ENCODE measurements at places on chromosomes 12 and 14.

DNA sequence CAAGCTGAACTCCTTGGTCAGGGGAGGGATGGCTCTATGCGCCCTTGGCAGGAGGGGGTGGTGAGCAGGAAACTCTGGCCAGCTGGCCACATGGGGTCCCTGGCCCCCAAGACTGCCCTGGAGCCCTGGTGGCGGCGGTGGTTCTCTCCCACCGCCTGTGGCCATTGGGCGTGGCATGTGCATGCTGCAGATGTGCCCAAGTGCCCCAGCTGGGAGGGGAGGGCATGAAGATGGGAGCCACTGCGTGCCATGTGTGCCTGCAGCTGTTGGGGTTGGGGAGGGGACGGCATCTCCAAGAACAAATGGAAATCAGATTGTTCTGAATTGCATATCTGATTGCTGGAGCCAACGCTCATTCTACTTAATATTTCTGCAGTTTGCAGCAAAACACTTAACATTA, 115.7 kb upstream of the IGF1 start:
- no peak for DNase-seq

GRCh38 chr12:15497671-15498292, 175.5 kb downstream of the PTPRO start:
- DNase-seq: peak; percentile 76

GRCh38 chr12:77742631-77743030, 88.1 kb upstream of the NAV3 start:
- no peak for DNase-seq

GRCh38 chr12:77816196-77816595, 14.5 kb upstream of the NAV3 start:
- peak; percentile 3 for DNase-seq

- peak; percentile 50 for DNase-seq
Measured at GRCh38 chr12:3622822-3623690, 129.9 kb downstream of the CRACR2A start.

- DNase-seq: no peak
Measured at GRCh38 chr14:81446279-81447007, 46.3 kb upstream of the STON2 start.

GRCh38 chr12:125512541-125513298, 447.5 kb downstream of the AACS start:
- peak; percentile 25 for DNase-seq

DNA sequence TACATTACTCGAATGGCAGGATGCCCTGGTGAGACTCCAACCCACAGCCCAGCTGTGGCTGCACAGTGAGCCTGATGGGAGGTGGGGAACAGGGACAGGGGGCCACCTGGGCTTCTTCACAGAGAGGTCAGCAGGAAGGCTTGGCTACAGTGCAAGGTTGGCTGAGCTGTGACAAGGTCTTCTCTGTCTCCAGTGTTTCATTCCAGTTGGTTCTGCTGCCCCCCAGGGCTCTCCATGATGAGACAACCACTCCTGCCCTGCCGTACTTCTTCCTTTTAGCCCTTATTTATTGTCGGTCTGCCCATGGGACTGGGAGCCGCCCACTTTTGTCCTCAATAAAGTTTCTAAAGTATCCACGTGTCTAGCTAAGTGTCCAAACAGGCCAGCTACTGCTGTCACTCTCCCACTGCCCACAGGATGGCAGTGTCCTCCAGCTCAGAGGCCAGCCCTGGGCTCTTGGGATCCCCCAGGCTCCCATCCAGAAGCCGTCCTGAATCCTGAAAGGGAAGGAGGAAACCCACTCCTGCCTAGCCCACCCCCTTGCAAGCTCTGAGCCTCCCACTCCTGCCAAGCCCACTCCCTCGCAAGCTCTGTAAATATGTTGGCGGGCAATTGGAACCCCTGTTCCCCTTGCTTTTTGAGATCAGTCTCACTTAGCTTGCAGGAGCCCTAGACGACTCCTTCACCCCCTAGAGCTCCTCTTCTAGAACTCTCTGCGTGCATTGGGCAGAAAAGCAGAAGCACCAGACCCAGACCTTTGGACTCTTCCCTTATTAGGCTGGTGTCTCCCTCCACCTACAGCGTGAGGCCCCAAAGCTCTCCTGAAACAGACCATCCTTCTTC, 5.4 kb downstream of the C1QL4 start:
- peak; percentile 65 for DNase-seq

- peak; percentile 70 for DNase-seq
Measured at GRCh38 chr14:42523666-42524065, 917.0 kb downstream of the LRFN5 start.

DNA sequence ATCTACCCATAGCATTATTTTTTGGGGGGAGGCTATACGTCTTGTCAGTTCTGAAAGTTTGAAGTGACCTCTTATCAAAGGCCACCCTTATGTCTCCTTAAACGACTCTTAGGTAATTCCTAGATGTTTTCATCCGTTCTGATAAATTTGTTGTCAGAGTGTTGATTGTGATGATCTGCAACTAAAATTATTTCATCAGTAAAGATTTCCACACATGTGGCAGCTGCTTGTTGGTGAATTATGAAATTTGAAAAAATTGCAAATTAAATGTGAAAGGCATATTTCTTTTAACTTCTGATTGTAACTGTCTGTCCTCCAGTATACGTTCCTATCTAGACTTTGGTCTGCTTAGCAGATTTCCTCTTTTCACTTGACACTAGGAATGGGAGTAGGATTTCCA, 1.4 kb downstream of the ADIPOR2 start:
- DNase-seq: peak; percentile 56

GRCh38 chr12:54683398-54683797, 35.2 kb upstream of the DCD start:
- DNase-seq: no peak

- no peak for DNase-seq
Measured at GRCh38 chr14:94942601-94943000, 172.7 kb upstream of the GSC start.

GRCh38 chr14:79270361-79270760, 940.9 kb downstream of the DIO2 start:
- DNase-seq: no peak

DNA sequence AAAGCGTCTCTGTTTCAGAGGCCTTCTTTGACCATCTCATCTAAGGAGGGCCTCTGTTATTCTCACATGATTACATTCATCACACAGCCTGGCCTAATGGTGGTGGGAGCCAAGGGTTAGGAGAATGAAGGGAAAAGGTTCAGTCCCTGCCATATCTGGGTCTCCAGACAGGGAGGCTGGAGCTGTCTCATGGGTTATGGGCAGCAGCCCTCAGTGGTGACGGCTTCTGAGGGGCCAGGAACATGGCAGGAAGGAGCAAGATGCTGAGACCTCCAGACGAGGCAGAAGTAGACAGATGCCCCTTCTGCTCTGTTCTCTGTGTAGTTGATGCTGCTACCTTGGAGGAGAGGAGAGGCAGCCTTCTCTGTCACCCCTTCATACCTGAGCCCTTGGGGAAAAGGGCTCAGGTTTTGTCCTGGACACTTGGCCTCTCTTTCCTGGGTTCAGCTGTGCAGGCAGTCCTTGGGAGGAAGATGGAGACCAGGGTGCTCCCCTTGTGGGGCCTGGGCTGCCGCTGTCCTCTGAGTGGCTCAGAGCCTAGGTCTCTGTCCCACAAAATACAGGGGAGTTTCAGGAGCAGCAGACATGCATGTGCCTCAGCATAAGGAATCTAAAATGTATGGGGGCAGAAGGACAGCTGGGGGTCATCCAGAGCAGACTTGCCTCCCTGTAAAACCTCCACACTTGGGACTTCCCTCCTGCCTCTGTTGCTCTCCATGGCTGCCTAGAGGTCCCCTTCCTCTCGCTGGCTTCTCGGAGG, 3.6 kb downstream of the IFI27L2 start:
- DNase-seq: no peak

- DNase-seq: no peak
Measured at GRCh38 chr12:40335991-40336390, 111.2 kb downstream of the LRRK2 start.

- no peak for DNase-seq
Measured at GRCh38 chr12:52418576-52419110, 12.5 kb upstream of the KRT82 start.

GRCh38 chr12:119016715-119017114, 35.4 kb downstream of the SRRM4 start:
- no peak for DNase-seq

DNA sequence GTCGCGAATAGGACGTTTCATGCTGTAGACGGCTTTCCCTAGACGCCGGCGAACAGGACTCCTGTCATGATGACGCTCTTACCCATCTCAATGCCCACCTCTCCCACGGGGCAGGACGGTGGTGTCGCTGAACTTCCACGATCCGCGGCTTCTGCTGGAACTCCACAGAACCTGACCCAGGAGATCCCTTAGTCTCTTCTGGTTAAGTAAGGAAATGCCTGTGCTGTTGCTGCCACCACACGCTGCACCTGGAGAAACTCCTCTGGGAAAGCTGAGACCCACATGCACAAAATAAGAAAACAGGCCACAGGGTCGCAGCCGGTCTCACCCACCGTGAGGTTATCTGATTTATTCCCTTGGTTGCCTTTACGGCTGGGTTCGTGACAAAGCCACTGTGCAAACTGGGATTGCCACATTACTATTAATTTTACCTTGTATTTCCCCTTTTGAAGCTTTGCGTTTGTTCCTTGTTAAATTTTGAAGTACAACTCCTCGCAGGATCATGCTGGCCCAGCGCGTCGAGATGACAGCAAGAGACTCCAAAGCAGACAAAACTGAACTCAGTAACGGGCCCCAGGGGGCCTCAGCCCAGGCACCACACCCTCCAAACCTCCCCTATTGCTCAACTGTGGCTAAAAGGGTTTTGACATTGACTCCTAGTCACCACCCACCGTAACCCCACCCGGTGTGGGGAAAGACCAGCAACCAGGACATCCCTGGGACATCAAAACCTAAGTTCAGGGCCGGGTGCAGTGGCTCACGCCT, 9.2 kb upstream of the MMP17 start:
- DNase-seq: peak; percentile 69

GRCh38 chr14:94109915-94110250, 653 bp upstream of the IFI27 start:
- no peak for DNase-seq

- peak; percentile 19 for DNase-seq
Measured at GRCh38 chr12:93413064-93413463, 28.7 kb downstream of the UBE2N start.

DNA sequence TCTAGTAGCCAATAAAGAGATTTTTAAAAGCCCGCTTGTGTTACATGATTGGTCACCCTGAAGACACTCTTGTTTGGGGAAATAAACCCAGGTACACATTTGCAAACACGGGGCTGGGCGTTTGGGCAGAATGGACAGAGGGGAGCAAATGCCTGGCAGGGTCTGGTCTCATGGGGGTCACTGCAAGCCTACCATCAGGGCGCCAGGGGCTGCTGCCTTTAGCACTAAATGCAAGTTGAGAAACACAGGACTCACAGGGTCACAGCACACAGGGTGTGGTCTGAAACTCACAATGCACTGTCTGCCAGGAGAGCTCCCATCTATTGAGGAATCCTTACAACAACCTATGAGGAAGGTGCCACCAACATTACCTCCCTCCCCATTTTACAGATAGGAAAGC, 62.6 kb downstream of the CHGA start:
- DNase-seq: no peak

DNA sequence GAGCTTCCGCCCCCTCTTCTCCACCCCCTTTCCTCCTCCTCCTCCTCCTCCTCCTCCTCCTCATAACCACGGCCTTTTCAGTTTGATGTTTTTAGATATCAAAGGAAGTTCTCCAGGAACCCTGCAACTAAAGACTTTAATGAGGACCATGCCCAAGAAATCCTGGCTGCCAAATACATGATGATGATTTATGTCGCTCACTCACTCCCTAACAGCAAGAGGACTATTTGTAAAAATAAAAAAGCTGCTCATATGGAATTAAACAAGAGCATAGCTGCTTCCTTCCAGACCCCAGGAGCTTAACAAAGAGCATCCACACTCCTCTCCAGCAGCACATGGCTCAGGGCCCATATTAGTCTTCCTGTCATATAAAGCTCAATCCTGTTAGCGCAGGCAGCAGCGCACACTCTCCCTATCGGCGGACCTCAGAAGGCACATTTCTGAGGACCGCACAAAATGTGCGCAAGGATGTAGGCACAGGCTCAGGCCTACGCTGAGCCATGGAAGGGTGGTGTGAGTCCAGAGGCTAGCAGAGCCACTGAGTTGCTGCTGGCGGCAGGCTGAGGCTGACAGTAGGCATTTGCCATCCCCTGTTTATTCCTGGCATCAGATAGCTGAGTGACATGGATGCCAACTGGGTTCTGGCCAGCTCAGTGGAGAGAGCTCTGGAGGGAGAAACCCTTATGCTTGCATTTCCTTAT, 232.8 kb downstream of the MSRB3 start:
- no peak for DNase-seq

- DNase-seq: peak; percentile 29
Measured at GRCh38 chr14:90518941-90519256, 122.1 kb downstream of the CALM1 start.

GRCh38 chr14:94031883-94032279, 5.7 kb downstream of the OTUB2 start:
- DNase-seq: no peak

GRCh38 chr12:96434107-96434506, 33.9 kb upstream of the CDK17 start:
- peak; percentile 52 for DNase-seq

- no peak for DNase-seq
Measured at GRCh38 chr14:52175982-52176502, 91.5 kb upstream of the PTGDR start.

DNA sequence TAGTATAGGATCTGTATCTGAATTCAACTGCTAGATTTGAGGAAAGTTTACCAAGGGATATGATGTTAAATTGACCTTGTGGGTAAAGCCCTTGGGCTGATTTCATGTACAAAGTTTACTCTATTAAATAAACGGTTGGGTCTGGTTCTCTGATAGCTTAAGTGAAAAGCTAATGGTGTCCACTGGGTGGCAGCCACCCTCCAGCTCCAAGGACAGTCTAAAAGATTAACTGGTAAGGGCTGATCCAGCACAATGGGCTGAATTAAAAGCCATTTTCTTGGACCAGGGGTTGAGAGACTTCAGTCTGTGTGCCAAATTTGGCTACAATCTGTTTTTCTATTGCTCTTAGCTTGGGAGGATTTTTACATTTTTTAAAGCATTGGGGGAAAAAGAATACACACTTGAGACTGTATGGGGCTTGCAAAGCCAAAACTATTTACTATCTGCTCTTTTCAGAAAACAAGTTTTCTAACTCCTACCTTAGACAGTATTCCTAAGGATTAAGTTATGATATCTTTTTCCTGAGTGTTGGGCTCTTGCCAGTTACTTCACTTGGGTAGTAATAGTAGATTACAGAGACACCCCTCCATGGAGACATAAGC, 116.5 kb downstream of the GPHN start:
- peak; percentile 35 for DNase-seq

DNA sequence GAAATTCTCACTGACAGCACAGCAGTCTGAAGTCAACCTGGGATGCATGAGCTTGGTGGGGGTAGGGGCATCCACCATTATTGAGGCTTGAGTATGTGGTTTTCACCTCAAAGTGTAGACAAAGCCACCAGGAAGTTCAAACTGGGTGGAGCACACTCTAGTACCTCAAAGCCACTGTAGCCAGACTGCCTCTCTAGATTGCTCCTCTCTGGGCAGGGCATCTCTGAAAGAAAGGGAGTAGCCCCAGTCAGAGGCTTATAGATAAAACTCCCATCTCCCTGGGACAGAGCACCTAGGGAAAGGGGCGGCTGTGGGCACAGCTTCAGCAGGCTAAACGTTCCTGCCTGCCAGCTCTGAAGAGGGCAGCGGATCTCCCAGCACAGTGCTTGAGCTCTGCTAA, 143.0 kb downstream of the KITLG start:
- no peak for DNase-seq

- no peak for DNase-seq
Measured at GRCh38 chr14:25046301-25046943, 3.5 kb downstream of the STXBP6 start.

Measured in suppressor macrophage treated with lipopolysaccharide for 4 hours (primary cell).